ENCODE measurements at places on chromosomes 5 and 9.

DNA sequence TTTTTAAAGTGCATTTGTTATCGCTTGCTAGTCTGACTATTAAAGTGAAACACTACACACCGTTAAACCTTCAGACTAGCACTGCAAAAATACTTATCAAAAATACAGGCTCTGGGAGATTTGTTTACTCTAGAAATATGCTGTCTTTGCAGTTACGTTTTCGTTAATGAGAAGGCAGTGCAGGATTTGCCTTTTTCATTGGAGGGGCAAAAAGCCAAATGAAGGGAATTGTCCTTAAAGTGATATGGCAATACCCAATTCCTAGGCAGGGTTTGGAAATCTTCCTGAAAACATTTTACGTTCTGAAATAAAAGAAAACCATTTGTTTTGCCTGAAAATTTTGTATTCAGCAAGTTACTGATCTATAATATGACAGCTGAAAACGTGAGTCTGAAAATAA is 1800.2 kb downstream of the MAT2B start:
- DNase-seq = no peak

DNA sequence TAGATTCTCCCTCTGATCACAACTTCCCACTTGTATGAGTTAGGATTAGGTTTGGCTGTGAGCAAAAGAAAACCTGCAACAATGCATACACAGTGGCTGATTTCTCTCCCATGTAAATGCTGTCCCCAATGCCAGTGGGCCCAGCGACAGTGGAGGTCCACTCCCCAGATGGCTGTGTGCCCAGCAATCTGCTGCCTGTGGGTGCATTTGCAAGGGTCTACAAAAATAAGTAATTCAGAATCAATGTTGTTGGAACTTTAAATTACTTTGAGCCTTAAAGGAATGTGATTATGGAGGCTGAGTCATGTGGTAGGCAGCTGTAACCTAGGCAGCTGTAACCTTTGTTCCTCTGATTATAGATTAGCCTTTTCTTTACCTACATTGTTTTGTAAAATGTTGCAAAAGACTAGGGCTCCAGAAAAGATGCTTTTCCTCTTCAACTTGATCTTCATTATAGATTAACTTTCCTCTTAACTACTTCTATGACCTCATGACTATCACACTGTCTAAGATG is 14.2 kb upstream of the MXD3 start:
- no peak for DNase-seq

GRCh38 chr5:18114151-18114757 is 480.0 kb downstream of the TAF11L14 start:
- no peak for DNase-seq

GRCh38 chr9:82763656-82764055 is 299.3 kb downstream of the RASEF start:
- DNase-seq = no peak

GRCh38 chr9:27472195-27472594 is 51.9 kb upstream of the IFNK start:
- no peak for DNase-seq

DNA sequence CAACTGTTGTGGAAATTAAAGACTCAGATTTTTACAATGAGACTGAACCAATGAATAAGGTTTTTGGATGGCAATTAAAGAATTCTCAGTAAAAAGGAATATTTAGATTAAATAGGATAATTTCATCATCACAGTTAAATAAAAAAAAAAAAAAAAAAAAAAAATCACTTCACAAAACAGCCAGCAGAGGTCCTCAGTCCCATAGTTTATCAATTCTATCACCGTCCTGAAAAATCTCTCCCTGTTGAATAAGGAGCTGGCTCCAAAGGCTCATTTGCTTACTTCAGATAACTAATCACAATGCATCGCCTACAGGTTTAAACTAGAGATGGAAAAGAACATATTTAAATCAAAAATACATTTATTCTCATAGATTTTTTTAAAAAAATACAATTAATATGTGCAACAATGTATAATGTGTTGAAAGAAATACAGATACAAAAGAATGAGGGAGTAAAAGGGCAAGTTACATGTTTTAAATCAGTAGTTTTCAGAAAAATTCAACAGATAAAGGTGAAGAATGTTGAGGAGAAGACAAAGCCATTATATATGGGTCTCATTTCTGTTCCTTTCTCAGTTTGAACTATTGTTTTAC is 175.8 kb upstream of the CHD1 start:
- DNase-seq = no peak

GRCh38 chr9:129575818-129576217 is 45.1 kb downstream of the C9orf50 start:
- no peak for DNase-seq

GRCh38 chr5:87109746-87110145 is 157.9 kb upstream of the RASA1 start:
- no peak for DNase-seq
